ENCODE measurements at places on chromosomes 11 and 22. TPM values are rescaled to one million over a fixed set of nuclear protein-coding genes. Genes with fewer than 3 reads are reported as not detected.
A peak's percentile ranks its signal among the peaks of the same experiment; 100 is the strongest.

GRCh38 chr11:110447343-110447742 lies 17.6 kb downstream of the FDX1 start:
- no peak for DNase-seq

DNA sequence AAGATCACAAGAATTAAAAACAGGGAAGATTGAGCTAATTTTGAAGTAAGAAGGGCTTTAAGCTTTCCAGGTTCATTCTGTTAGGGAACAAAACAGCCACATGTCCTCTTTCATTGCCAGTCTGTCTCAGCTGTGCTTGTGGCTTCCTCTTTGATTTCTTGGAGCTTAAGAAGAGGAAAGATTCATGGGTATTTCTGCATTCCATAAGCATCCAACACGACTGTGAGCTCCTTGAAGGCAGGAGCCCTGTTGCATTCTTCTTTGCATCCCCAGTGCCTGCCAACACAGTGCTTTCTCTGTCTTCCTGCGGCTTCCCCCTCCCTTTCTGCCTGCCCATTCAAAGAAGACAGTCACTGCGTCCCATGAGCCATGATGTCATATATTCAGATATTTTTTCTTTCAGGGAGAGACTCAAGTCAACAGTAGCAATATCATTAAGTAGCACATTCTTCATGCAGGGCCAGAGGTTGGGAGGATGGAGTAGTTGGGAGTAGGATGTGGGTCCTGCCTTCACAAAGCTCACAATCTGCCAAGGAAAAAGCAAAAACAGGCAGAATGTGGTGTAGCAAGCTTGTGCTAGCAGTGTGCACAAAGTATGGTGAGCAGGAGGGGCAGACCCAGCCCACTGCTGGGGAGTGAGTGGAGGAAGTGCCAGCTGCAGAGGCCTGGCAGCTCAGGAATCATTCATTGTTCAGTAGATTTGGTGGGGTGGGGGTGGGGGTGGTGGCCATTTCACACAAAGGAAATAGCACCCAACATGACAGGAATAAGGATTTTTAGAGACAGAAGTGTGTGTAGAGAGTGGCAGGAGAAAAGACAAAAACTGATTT lies 162.1 kb upstream of the RASSF10 start:
- no peak for DNase-seq

DNA sequence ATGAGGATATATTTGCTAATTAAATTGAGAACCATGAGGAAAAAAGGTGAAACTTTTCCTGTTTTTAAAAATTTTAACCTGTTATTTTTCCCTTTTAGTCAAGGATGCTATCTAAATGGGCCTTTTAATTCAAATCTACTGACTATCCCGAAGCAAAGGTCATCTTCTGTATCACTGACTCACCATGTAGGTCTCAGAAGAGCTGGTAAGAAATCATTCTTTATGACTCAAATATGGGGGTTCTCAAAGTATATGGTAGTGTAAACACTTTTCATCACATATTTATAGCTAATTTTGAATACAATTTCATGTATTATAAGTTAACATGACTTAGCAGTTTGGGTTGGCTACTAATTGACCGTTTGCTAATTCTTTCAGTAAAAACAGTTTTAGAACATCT lies 88.2 kb downstream of the CYP2R1 start:
- DNase-seq, result no peak

GRCh38 chr11:1236316-1237127 lies 13.7 kb downstream of the MUC5B start:
- DNase-seq, result no peak

- no peak for DNase-seq
Measured at GRCh38 chr11:34509336-34509876, 4.2 kb downstream of the ELF5 start.

DNA sequence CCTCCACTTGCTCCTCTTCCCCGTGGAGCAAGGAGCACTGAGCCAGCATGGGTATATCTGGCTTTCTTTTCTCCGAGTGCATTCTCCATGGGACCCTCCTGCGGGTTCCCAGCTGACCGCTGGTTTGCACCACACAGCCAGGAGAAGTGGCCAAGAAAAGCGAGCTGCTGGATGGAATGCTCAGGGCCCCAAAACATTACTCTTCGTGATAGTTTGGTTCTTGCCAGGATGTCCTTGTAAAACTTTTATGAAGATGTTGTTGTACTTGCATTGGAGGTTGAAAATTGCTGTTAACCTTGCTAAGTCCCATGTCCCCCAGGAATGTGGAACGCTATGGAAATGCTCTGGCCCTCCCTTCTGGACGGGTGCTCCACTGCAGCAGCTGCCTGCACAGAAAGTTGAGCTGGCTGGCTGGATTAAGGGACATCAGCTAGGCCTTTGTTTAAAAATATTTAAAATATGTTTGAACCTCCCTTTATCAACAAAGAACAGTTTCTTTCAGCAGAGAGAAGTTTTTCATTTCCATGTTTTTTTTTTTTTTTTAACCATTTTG lies 68.7 kb downstream of the ZNRF3 start:
- DNase-seq, result no peak

DNA sequence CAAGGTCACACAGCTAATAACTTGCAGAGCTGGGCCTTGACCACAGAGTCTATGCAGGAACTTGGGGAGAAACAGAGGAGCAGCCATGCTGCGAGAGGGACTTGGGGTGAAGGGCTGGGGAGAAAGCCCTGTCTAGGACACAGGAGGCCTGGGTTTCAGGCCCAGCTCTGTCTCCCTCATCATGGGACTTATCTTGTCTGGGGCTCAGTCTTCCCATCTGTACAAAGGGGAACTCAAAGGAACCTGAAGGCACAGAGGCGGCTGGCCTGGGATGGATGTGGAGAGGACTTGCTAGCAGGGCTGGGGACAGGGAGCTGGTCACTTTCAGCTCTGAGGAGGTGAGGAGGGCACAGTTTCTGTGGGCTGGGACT lies 36.9 kb upstream of the TPBGL start:
- no peak for DNase-seq

GRCh38 chr11:13525257-13525656 lies 29.5 kb upstream of the PTH start:
- DNase-seq, result no peak

GRCh38 chr11:105577641-105578040 lies 32.2 kb upstream of the GRIA4 start:
- DNase-seq, result peak; percentile 38

- DNase-seq, result no peak
Measured at GRCh38 chr11:119504371-119504770, 81.4 kb upstream of the THY1 start.

DNA sequence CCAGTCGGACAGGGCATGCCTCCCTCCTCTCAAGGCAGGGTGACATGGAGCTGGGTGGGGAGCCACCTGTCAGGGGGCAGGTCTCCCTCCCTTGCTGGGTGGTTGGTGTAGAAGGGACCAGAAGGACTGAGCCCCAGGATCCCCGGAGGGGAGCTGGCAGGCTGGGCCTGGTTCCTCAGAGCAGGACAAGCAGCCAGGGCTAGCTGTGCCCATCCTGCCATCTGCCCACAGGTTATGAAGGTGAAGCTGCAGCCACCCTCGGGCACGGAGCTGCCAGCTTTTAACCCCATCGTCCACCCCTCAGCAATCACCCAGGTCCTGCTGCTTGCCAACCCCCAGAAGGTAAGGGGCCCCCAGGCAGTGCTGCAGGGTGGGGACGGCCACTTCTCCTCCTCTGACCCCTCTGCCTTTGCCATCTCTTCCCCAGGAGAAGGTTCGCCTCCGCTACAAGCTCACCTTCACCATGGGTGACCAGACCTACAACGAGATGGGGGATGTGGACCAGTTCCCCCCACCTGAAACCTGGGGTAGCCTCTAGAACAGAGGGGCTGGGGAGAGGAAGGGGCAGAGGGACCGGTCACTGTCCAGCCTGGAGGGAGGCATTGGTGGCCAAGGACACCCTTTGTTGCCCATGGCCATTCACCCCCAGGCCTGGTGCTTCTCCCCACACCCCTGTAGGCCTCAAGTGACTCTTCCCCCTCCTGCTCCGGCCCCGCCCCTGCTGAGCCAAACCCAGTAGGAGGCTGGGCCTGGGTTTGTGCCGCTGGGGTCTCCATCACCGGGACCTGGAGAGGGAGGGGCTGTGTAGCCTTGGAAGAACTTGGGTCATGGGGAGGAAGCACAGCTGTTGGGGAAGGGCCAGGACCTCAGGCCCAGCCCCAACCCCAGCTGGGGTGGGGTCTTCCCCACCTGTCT lies 7.0 kb upstream of the SH3BP1 start:
- no peak for DNase-seq

DNA sequence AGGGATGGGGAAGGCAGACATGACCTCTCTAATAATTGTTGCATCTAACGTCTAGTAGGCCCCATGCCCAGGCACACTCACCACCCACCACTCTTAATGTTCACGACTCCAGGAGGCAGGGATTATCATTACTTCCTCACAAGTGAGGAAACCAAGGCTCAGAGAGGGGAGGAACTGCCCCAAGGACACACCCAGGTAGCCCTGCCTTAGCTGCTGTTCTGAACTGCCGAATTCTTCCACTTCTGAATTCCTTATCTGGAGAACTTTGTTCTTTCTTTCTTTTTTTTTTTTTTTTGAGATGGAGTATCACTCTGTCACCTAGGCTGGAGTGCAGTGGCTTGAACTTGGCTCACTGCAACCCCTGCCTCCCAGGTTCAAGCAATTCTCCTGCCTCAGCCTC lies 16.7 kb downstream of the SLCO2B1 start:
- DNase-seq, result no peak

- DNase-seq, result peak; percentile 56
Measured at GRCh38 chr11:29309992-29310391, 706.8 kb downstream of the KCNA4 start.

GRCh38 chr11:9208726-9209501 lies 56.2 kb downstream of the DENND5A start:
- no peak for DNase-seq

GRCh38 chr22:24089951-24090350 lies 78.8 kb downstream of the CABIN1 start:
- no peak for DNase-seq

GRCh38 chr11:116811194-116811593 lies 11.9 kb downstream of the APOA4 start:
- DNase-seq, result no peak

HBD gene
- total RNA-seq, result not detected

HORMAD2 gene
- total RNA-seq, result not detected

NLRP14 gene
- 0.08 TPM for total RNA-seq

HBG2 gene
- total RNA-seq, result 2.6 TPM

SLC29A2 gene
- total RNA-seq, result 0.62 TPM

NCR3LG1 gene
- 3.5 TPM for total RNA-seq

All from H4 (cell line).